Epithelial cell of umbilical artery (primary cell): ENCODE measurements at places on chromosomes 12 and 14. TPM values are rescaled to one million over a fixed set of nuclear protein-coding genes. Genes with fewer than 3 reads are reported as not detected.

MDM2 gene
- 184 and 278 TPM in 2 replicates for total RNA-seq

CELA1 gene
- not detected in 2 replicates for total RNA-seq

TC2N gene
- total RNA-seq: not detected in 2 replicates

LHX5 gene
- total RNA-seq: not detected in 2 replicates

ARID2 gene
- 10.7 and 12.5 TPM in 2 replicates for total RNA-seq

MYO1H gene
- not detected in 2 replicates for total RNA-seq

C14orf39 gene
- not detected in 2 replicates for total RNA-seq

NEUROD4 gene
- not detected in 2 replicates for total RNA-seq

SPTB gene
- total RNA-seq: not detected in 2 replicates

ADAM21 gene
- under 0.01 and 0.30 TPM in 2 replicates for total RNA-seq
